Left kidney (tissue), 8 donors: ENCODE measurements at places on chromosomes 12 and 14.

DNA sequence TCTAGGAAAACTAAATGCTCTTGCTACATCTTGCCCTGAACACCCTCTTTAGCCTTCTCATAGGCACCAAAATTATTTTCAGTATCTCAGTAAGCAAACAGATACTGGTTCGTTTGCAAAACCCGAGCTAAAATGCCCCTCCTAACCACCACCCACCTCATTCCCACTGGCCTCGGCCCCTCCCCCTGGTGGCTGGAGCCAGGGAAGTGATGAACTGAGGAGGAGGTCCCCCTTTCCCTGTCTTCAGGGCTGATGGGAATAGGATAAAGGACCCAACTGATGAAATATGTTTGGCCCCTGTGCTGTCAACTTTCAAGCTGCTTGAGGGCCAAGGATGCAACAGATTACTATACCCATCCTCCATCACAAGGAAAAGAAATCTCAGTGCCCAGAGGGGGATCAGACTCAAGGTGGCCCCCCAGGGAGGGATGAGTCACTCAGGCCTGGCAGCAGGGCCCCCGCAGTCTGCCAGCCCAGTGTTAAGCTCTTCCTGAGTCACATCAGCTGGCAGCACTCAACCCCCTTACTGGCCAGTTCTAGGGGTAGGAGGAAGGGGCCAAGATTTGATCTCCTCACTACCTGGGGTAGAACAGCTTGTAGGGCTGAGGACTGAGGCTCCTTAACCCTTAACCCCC, 1.7 kb downstream of the ANKRD52 start:
- DNase-seq, result no peak

DNA sequence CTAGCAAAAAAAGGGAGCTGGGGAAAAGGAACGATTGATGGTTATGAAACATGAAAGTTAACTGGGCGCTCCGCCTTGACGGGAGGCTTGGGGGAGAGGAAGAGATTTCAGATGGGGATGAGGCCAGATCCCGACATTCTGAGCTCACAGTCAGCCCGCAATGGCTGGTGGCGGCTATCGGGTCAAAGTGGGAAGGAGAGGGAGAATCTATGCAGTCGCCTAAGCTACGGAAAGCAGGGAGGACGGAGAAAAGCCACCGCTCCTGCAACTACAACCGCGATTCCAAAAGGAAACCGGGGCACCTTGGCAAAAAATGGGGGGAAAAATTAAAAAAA, 502 bp downstream of the MPHOSPH9 start:
- DNase-seq, result no peak

DNA sequence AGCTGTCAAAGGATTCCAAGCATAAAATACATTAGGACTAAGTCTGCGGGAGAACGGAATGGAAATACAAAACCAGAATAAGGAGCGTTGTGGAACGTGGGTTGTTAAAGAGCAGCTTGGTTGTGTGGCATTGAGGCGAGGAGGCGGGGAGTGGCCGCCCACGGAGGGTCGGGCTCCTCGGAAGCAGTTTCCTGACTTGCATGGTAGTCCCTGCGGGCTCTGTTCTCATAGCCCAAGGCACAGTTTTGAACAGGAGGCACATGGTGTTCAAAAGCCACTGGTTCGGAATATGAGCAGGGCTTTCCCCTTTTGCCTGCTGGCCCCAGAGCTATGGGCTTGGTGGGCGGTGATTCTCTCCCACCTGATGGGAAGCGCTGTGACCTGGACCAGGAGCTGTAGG, 12.2 kb downstream of the DDX51 start:
- DNase-seq, result no peak

DNA sequence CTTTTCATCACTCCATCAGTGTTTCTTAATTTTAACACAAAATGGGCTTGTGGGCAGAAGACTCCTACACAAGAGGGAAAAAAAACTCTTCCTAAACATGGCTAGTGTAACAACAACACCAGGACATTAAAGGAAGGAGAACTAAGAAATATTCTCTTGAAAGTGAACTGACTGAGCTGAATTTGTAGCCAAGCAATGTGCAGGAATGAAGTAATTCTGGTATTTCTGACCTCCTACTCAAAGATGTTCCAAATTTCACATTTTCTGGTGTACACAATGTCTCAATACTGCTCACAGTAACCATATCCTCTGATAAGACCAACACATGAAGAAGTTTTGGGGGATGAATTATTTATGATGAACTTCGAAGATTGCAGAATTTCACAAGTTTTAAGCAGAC, 357.3 kb downstream of the DUSP6 start:
- DNase-seq, result no peak

- no peak for DNase-seq
Observed at GRCh38 chr12:53234271-53234914, 2.4 kb upstream of the RARG start.

DNA sequence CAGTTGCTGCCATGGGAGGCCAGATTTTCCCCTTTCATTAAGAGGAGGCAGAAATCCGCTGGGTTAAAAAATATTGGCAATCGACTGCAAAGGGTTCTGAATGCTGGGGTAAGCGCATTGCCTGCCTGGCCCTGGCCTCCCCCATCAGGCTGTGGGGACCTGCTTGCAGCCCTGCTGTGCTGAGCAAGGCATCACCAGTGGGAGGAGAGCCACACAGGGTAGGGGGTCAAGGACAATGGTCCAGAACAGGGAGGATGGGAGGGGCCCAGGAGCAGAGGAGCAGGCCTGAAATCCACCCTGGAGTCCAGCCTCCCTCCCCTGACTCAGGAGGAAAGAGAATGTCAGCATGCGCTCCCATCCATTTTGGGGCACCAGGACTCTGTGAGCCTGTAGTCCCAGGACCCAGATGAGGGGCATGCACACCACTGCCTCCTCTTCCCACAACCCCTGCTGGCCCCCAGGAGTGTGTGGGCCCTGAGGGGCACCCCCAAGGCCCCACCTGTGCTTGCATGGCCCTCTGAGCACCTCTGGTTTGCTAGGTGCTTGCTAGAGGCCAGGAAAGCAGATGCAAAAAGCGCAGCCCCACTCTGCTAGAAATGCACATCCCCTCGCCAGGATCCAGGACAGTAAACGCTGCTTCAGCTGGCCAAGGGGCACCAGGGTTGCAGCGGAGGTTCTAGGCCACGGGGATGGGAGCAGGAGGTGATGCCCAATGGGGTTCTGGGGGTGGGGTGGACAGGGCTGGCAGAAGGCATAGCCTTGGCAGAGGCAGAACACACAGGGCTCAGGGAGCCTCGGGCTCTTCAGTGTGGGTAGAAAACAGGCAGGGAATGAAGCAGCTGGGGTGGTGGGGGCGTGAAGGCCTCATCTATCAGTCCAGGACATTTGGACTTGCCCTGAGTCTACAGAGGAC, 14.6 kb downstream of the TESC start:
- DNase-seq, result no peak
